Stimulated activated CD4-positive, alpha-beta T cell treated with anti-CD3 and anti-CD28 coated beads, Interleukin-1b, Interleukin-23, amount 100 ng/mL, for 24 hours (primary cell): ENCODE measurements at places on chromosomes 1 and 21.

GRCh38 chr1:241503444-241503843, 16.1 kb downstream of the FH start:
- DNase-seq, result no peak

- no peak for DNase-seq
These were observed 35.7 kb upstream of the VAV3 start for GRCh38 chr1:108000620-108001111.

DNA sequence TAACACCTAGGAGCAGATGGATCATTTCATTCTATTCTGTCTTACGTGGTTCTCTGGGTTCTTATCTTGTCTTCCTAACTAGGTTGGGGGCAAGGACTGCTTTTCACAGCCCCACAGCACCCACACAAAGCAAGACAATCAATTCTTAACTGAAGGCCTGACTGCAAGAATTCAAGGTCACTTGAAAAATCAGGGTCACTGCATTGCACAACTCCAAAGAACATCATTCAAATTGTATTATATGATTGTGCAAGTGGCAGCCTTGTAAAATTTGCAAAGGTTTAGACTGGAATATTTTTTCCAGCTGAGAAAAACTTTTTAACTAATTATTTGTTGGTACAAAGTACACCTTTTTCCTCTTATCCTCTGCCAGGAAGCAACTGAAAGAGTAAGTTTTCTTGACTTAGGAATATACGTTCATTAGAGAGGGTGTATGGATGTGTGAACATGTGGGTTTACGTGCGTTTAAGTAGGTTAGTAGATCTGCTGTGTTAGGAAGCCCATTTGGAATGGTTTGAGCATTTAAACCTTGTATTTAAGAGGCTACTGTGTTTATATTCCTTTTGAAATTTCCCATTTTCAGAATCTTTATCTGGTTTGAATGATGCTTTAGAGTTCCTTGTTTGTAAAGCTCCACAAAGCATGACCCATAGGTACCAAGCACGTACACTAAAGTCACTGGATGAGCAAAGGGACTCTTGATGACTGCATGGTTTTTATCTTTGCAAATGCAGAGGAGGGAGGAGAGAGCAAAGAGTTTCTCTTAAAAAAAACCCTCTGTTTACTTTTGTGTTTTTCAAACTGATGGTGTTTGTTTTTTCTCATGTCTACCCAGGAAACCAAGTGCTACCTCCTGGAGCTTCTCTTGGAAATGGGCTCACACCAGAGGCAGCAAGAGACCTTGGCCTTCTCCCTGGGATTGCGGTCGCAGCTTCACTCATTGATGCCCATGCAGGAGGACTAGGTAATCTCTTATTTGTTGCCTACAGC, 214.9 kb downstream of the FGGY start:
- DNase-seq, result no peak

DNA sequence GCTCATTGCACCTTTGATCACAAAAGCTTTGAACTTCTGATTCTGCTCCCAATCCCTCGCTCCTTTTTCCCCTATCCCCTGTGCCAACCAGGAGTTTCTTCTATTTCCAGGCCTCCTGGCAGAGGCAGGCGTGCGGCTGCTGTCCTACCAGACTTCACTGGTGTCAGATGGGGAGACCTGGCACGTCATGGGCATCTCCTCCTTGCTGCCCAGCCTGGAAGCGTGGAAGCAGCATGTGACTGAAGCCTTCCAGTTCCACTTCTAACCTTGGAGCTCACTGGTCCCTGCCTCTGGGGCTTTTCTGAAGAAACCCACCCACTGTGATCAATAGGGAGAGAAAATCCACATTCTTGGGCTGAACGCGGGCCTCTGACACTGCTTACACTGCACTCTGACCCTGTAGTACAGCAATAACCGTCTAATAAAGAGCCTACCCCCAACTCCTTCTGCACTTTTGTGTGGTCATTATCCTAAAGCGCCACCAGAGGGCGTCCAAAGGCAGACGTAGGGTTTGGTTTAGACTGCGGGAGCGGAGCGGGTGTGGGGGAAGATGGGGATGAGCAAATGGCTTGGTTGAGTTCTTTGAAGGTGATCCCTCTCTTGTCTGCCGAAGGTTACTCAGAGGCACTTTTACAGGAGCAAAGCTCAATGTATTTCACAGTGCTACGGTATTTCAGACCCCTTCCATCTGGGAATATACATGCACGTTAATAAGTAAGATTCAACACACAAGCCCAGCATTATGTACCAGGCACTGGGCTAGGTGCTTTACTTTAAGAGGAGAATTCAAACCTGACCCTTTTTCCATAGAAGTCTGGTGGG, 24.7 kb downstream of the HMGCS2 start:
- peak; percentile 20 for DNase-seq

DNA sequence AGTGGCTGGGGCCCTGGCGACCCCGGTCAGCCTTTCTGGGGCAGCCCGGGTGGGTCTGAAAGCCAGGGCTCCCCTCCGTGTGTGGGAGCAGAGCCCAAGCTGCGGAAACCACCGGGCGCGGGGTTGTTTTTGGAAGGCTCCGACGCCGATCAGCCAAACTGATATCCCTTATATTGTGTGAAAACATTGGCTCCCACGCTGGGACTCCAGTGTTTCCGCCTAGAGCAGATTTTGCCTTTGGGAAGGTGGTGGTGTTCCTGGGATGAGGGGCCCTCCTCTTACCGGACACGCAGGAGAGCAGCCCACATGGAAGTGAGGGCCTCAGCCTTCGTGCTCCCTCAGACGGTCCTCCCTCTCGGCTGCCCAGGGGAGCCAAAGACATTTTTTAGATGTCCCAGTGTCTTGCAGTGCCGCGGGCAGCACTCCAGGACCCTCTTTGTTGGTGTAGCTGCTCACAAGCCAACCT, 54.3 kb downstream of the NGF start:
- no peak for DNase-seq

- DNase-seq, result no peak
These were observed 25.8 kb upstream of the LSS start for GRCh38 chr21:46254208-46254975.

DNA sequence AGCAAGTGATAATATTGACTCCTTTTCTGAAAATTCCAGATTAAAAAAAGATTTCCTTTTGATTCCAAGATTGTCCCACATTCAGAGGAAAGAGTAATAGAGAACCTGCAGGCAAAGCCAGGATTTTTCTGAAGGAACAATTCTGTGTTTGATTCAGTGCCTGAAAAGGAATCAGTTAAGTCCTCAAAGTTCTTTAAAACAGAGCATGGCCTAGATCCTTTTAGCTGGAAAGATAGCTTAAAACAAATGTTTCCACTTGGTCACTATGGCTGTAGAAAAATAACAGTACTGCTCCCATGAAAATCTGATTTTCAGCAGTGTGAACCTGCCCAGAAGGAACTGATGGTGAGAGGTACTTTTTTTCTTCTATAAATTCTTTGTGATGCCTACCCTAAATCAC, 41.8 kb downstream of the HS2ST1 start:
- no peak for DNase-seq

DNA sequence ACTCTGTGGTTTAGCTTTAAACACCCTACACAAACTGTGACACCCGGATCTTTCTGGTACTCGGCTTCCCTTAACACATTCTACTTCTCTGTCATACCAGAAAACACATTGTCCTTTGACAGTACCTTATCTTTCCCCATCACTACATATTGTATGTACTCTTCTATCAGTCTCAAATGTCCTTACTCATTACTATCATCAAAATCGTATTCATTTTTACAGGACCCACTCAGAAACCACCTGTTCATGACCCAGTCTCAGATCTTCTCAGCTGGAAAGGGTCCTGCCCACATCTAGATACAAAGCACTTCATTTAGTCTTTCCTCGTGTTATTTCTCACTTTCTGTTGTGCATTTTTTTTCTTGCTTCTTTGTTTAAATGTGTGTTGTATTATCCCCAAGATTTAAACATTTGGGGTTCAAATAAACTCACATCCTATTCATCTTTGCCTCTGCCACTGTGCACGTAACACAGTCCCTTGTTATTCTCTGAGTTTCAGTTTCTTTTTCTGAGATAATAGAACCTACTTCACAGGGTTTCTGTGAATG, 27.7 kb downstream of the CD34 start:
- no peak for DNase-seq

DNA sequence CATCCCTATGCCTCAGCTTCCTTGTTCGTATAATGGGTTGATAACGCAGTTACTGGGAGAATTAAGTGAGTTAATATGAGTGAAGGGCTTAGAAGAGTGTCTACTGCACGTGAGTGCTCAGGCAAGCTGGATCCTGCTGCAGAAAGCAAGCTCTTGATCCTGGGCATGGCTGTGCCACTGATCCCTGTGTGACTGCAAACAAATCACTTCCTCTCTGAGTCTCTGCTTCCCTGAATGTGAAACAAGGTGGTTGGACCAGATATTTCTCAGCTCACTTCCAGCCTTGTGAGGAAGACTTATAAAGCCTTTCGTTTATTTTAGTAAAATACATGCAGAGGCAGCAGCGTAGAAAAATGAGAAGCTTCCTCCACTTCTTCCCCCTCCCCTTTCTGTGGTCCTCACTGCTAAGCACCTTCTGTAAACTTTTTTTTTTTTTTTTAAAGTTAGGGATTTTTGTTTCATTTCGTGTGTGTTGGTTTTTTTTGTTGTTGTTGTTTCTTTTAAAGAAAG, 13.8 kb downstream of the PSEN2 start:
- DNase-seq, result no peak

- no peak for DNase-seq
These were observed 45.2 kb upstream of the C1orf198 start for GRCh38 chr1:230913496-230913895.

DNA sequence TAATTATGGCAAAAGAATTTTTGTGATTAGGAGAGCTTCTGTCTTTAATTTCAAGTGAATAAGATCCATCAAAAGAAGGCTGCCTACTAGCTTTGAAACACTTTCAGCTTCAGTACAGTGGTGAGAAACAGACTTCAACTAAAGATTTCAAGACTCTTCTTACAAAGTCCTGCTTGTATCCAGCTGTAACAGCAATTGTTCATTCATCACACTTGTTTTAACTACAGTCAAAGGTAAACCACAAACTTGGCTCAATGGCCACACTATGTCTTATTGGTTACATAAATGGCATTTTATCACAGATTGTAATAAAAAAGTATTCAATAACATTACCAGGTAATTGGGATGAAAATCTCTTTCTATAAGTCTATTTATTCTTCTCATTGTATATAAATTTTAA, 59.2 kb downstream of the WARS2 start:
- DNase-seq, result no peak

DNA sequence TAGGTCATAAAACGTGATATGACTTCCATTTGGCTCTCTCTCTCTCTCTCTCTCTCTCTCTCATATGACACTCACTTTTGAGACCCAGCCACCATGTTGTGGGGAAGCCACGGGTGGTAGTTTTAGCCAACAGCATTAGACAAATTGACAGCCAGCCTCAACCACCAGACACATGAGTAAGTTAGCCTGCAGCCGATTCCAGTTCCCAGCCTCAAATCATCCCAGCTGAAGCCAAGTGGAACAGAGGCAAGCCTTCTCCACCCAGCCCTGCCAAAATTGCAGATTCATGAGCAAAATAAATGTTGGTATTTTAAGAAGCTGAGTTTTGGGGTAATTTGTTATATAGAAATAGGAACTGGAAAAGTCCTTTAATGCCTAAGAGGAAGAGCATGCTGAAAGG, 98.0 kb upstream of the DNAH14 start:
- no peak for DNase-seq

GRCh38 chr1:6350416-6351088, 43.0 kb downstream of the ACOT7 start:
- no peak for DNase-seq

- no peak for DNase-seq
These were observed 688 bp downstream of the PRXL2B start for GRCh38 chr1:2587071-2587859.

- DNase-seq, result no peak
These were observed 172.7 kb upstream of the C8B start for GRCh38 chr1:57138432-57139078.

GRCh38 chr1:204435381-204435831, 23.8 kb upstream of the PPP1R15B start:
- no peak for DNase-seq

- DNase-seq, result no peak
These were observed 14.7 kb downstream of the ADCY10 start for GRCh38 chr1:167899253-167899681.

GRCh38 chr1:246280551-246280950, 226.5 kb downstream of the SMYD3 start:
- DNase-seq, result no peak

- no peak for DNase-seq
These were observed 72.4 kb downstream of the ABCA4 start for GRCh38 chr1:94048413-94049164.

DNA sequence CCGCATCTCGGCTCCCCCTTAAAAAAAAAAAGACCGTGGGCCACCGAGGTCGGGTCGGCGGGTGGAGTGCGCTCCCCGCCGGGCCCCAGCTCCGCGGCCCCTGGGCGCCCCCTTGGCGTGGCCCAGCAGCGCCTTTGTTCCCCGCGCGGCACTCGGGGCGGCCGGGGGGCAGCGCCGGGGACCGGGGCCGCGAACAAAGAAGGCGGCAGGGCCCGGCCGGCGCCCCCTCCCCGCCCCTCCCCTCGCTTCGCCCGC, 571 bp downstream of the MARCKSL1 start:
- DNase-seq, result no peak

GRCh38 chr1:218361298-218362065, 16.3 kb downstream of the TGFB2 start:
- DNase-seq, result no peak

DNA sequence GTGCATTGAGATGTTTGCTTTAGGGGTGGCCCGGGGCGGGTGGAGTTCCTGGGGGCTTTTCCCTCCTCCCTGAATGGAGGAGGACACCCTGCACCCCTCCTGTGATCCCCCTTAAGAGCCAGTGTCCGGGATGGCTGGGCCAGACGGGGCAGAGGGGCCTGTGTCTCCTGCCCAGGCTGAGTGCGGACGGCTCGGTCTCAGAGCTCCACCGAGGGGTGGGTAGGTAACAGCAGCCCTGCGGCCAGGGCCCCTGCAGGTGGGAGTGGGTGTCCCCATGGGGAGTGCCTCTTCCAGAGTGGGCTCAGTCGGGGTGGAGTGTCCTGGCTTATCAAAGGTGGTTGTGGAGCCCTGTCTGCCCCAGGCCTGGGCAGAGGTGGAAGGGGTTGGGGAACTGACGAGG, 23.1 kb downstream of the TP73 start:
- no peak for DNase-seq

DNA sequence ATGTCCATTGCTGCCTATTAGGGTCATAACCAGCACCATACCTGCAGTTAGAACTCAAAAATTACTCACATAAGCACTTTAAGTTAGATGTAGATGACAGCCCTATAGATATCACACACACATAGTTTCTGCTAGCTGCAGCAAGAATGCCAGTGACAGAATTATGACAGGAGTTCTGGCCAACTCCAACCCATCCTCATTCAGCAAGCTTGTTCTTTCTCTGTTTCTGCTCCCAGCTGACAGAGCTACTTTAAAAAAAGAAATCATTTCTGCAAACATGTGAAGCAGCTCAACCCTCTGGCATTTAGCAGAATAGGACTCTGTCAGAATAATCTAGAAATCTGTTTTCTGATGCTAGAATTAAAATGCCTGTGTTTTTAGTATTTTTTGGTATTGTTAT, 23.8 kb upstream of the OTUD7B start:
- DNase-seq, result no peak

- no peak for DNase-seq
These were observed 26.6 kb downstream of the DIPK1A start for GRCh38 chr1:92934395-92935378.
